ENCODE measurements at places on chromosomes 16 and 17.

DNA sequence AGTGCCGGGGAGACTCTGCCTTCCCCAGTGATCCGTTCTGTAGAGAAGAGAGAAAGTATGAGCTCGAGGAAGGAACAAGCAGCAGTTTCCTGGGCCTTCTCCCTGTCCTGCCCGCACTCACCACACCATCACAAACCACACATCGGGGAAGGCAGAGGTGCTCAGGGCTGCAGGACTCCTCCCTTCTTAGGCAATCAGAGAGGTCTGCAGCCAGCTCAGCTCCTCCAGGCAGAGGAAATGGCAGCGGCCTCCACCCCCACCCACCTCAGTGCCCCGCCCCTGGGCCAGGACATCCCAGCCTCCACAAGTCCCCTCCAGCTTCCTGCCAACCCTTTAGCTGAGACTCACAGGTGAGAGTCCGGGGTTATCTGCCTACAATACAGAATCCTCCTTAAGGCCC is 2.0 kb downstream of the ZNF319 start:
- peak; percentile 85 for DNase-seq
- H3K27ac ChIP-seq: peak overlapping the region; percentile 80
- H3K4me1 ChIP-seq: peaks cover 25% of the 10 kb centered on the region
- H3K27me3 ChIP-seq: no peaks in the 10 kb centered on the region
- peaks cover 14% of the 10 kb centered on the region for H3K36me3 ChIP-seq

GRCh38 chr17:63540590-63540989 is 9.7 kb upstream of the DCAF7 start:
- no peak for DNase-seq
- peaks cover 24% of the 10 kb centered on the region for H3K27me3 ChIP-seq
- H3K4me1 ChIP-seq: no peaks in the 10 kb centered on the region
- H3K36me3 ChIP-seq: no peaks in the 10 kb centered on the region
- no peak overlapping the region for H3K27ac ChIP-seq

- no peak overlapping the region for H3K4me3 ChIP-seq
- H3K4me1 ChIP-seq: peaks cover 16% of the 10 kb centered on the region
- peak overlapping the region; percentile 94 for H3K27ac ChIP-seq
- DNase-seq: no peak
- H3K36me3 ChIP-seq: peaks cover 56% of the 10 kb centered on the region
These were observed 32.1 kb downstream of the USP43 start for GRCh38 chr17:9677411-9677810.

DNA sequence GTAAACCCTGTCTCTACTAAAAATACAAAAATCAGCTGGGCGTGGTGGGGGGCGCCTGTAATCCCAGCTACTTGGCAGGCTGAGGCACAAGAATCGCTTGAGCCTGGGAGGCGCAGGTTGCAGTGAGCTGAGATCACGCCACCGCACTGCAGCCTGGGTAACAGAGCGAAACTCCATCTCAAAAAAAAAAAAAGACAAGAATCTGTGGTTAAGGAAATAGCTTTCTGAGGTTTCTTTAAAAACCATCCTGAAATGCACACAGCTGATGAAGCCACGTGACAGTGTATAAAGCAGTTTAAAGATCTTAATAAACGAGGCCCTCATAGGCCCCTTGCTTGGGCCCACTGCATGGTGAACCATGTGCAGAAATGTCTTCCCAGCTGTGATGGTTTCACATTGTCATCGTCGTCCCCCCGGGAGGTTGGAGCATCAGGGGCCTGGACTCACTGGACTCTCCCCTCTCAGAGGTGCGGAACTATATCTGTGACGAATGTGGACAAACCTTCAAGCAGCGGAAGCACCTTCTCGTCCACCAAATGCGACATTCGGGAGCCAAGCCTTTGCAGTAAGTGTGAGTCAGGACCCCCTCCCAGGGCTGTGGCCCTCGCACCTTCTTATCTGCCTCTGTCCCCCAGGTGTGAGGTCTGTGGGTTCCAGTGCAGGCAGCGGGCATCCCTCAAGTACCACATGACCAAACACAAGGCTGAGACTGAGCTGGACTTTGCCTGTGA is 16.2 kb downstream of the ZNF276 start:
- H3K27me3 ChIP-seq: no peaks in the 10 kb centered on the region
- no peaks in the 10 kb centered on the region for H3K4me1 ChIP-seq
- no peak for DNase-seq
- H3K27ac ChIP-seq: no peak overlapping the region
- peaks cover 96% of the 10 kb centered on the region for H3K36me3 ChIP-seq
- no peak overlapping the region for H3K4me3 ChIP-seq

- DNase-seq: peak; percentile 62
- H3K4me3 ChIP-seq: no peak overlapping the region
- H3K27me3 ChIP-seq: no peaks in the 10 kb centered on the region
- H3K36me3 ChIP-seq: no peaks in the 10 kb centered on the region
These were observed 25.2 kb upstream of the CAPN15 start for GRCh38 chr16:502179-502943.

DNA sequence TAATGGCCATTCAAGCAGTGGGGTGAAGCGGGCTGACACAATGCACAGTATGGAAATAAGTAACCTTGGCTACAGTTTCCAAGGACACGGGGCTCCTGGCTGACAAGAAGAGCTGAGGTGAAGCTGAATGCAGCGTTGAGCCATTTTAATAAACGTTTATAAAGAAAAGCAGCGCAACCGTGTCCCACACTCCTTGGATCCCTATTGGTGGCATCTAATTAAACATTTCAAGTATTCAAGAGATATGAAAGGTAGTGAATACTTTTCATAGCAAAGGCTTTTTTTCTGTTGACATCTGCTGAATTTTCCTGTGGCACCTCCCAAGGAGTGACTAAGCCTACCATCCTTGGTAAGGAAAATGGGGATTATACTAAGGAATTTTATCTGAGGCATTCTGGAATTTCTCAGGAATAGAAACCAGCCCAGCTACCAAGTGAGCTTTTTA is 26.5 kb downstream of the DUSP14 start:
- no peak overlapping the region for H3K4me3 ChIP-seq
- peaks cover 52% of the 10 kb centered on the region for H3K36me3 ChIP-seq
- H3K27ac ChIP-seq: peak overlapping the region; percentile 40
- no peak for DNase-seq

GRCh38 chr17:66387392-66387981 is 85.1 kb downstream of the PRKCA start:
- H3K27ac ChIP-seq: no peak overlapping the region
- no peak overlapping the region for H3K4me3 ChIP-seq
- peaks cover 6% of the 10 kb centered on the region for H3K4me1 ChIP-seq
- DNase-seq: no peak
- H3K27me3 ChIP-seq: no peaks in the 10 kb centered on the region

DNA sequence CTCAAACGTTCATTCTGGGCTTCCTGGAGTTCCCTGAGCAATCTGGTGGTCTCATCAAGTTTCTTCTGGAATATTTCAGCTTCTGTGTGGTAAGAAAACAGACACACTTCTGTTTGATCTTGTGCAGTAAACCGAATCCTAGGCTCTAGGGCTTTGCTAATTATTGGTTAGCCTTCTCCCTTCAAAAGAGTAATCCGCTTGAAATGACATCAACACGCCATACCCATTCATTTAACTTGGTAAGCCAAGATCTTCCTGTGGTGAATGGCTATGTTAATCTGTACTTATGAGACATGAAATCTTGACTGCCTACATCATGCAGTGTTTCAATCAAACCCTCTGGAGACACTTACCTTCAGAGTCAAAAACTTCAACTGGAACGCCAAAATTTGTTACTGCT is 48.5 kb downstream of the BRD7 start:
- no peak overlapping the region for H3K4me3 ChIP-seq
- DNase-seq: no peak
- no peaks in the 10 kb centered on the region for H3K4me1 ChIP-seq
- peaks cover 91% of the 10 kb centered on the region for H3K36me3 ChIP-seq
- no peak overlapping the region for H3K27ac ChIP-seq
- H3K27me3 ChIP-seq: no peaks in the 10 kb centered on the region

DNA sequence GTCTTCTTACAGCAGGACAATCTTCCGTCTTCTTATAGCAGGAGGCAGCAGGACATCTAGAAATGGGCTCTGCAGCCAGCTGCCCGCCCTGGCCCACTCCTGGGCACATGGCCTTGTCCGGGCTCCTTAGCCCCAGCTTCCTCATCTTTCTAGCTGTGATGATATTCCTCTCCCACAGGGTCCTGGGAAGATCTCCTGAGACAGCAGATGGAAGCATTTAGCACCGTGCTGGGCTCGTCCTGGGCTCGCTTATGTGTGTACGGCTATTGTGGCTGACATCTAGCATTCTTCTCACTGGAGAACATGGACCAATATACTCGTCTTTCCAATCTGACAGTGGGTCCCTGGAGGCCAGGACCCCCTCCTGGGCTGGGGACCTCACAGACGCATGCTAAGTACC is 48.5 kb downstream of the TIMM22 start:
- DNase-seq: no peak
- no peaks in the 10 kb centered on the region for H3K27me3 ChIP-seq

- H3K4me3 ChIP-seq: no peak overlapping the region
- no peak overlapping the region for H3K27ac ChIP-seq
- no peaks in the 10 kb centered on the region for H3K4me1 ChIP-seq
- DNase-seq: no peak
- peaks cover 25% of the 10 kb centered on the region for H3K27me3 ChIP-seq
These were observed 4.8 kb downstream of the ADAP2 start for GRCh38 chr17:30926516-30926915.

GRCh38 chr17:80104321-80104955 is 3.1 kb downstream of the GAA start:
- H3K4me1 ChIP-seq: peaks cover 9% of the 10 kb centered on the region
- H3K27ac ChIP-seq: no peak overlapping the region
- peak; percentile 65 for DNase-seq
- no peaks in the 10 kb centered on the region for H3K27me3 ChIP-seq
- H3K4me3 ChIP-seq: no peak overlapping the region
- no peaks in the 10 kb centered on the region for H3K36me3 ChIP-seq

DNA sequence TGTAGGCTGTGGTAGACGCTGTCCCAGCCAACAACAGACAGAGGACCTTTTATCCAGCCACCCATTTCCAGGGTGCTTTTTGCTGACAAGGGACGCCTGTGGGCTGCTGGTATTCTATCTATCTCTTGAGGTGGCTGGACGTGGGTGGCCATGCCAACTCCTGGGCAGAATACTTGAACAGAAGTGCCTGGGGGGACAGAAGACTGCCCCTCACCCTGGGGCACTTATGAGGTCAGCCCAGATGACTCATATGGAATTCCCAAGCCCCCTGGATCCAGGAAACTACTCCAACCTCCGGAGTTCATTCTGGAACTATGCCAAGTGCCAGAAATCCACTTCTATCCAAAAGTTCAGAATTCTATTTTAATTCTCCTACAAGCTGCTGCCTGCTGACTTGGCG is 61.3 kb downstream of the CDRT4 start:
- no peak overlapping the region for H3K4me3 ChIP-seq
- no peak for DNase-seq
- H3K27ac ChIP-seq: no peak overlapping the region
- H3K36me3 ChIP-seq: no peaks in the 10 kb centered on the region

DNA sequence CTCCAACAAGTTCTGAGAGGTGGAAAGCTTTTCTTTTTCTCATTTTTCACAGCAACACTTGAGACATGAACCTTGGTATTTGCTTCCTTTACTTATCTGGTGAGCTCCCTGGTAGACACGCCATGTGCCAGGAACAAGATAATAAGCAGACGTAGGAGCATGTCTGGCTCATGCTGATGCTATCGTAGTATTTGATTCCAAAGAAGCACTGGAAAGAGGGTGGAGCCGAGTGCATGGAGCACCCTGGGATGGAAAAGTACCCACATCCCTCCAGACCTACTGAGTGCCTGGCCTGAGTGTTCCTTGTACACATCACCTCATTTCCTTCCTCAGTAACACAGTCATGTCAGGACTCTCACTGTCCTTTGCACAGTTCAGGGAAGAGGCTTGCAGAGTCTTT is 231.0 kb downstream of the CBLN1 start:
- no peak for DNase-seq
- no peaks in the 10 kb centered on the region for H3K36me3 ChIP-seq
- no peaks in the 10 kb centered on the region for H3K27me3 ChIP-seq
- no peak overlapping the region for H3K4me3 ChIP-seq

DNA sequence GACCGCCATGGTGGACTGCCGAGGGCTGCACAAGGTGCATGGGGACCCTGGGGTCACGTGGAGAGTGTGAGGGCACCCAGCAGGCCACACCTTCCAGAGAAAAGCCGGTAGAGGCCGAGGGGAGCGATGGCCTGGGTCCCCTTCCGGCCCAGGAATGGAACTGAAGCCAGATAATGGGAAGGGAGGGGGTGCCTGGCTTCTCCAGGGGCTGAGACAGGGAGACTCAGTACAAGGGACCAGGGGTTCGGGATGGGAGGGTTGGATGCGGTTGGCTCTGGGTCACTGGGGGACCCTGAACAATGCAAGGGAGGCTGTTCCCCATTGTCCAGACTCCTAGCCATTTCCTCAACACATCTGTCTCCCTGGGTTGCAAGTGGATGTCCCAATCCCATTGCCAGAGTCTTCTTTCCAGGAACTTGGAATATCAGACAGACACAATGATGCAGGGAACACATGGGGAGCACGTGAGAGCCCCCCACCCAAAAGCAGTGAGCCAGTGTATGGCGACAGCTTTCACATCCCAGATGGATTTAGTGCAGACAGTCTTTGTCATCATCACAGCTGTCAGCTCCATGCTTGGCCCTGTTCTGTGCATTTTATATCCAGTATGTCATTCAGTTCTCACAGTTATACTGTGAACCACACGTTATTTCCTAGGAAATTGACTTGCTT is 23.6 kb upstream of the DNAI2 start:
- no peak overlapping the region for H3K27ac ChIP-seq
- no peaks in the 10 kb centered on the region for H3K27me3 ChIP-seq
- no peak for DNase-seq
- H3K4me3 ChIP-seq: no peak overlapping the region
- H3K4me1 ChIP-seq: no peaks in the 10 kb centered on the region

- H3K4me1 ChIP-seq: peaks cover under 1% of the 10 kb centered on the region
- no peaks in the 10 kb centered on the region for H3K36me3 ChIP-seq
- DNase-seq: no peak
- H3K27me3 ChIP-seq: no peaks in the 10 kb centered on the region
- H3K27ac ChIP-seq: no peak overlapping the region
These were observed 29.0 kb downstream of the RMI2 start for GRCh38 chr16:11374255-11374654.

GRCh38 chr16:76280421-76281215 is 3.4 kb downstream of the CNTNAP4 start:
- H3K36me3 ChIP-seq: no peaks in the 10 kb centered on the region
- H3K27me3 ChIP-seq: peaks cover 25% of the 10 kb centered on the region
- DNase-seq: no peak
- no peak overlapping the region for H3K4me3 ChIP-seq

DNA sequence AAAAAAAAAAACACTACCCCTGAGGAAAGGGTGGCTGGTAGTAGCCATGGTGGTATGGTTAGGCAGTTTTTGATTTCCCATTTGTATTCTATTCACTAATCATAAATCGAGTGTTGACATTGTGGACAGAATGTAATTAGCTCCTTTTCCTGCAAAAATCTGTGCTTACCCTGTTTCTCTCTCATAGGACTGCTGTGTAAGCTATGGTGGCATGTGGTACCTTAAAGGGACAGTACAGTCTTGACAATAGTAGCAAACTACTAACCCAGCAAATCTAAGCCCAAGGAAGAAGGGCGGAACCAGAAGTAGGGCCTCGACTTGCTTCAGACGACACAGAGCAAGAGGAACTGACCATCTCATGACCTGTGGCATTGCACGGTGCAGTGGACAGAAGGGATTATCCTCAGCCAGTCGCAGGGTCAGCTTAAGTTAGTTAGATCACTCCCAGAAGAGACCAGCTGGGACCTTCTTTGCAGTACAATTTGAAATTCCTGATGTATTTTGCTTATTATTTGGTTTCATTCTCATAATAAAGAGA is 36.3 kb downstream of the POLR3E start:
- H3K4me1 ChIP-seq: no peaks in the 10 kb centered on the region
- no peak for DNase-seq
- H3K36me3 ChIP-seq: peaks cover 79% of the 10 kb centered on the region
- no peak overlapping the region for H3K4me3 ChIP-seq
- no peak overlapping the region for H3K27ac ChIP-seq
